ENCODE measurements at places on chromosomes 6 and 20.

DNA sequence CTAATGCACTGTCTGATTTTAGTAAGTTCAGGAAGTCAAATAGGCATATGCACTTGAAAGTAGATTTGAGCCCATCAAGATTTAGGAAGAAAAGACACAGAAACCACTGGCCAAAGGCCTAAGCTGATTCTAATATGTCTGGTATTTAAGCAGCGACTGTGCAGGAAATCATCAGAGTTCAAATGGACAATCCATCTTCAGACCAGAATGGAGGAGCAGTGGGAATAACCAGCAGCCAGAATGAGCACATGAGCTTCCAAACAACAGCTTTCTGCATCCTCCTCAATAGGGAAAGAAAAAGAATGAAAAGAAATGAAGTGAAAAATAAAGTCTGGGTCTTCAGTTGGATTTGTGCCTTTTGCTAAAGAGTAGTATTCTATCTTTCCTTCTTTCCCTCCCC is 50.6 kb downstream of the SOD2 start:
- DNase-seq = no peak

DNA sequence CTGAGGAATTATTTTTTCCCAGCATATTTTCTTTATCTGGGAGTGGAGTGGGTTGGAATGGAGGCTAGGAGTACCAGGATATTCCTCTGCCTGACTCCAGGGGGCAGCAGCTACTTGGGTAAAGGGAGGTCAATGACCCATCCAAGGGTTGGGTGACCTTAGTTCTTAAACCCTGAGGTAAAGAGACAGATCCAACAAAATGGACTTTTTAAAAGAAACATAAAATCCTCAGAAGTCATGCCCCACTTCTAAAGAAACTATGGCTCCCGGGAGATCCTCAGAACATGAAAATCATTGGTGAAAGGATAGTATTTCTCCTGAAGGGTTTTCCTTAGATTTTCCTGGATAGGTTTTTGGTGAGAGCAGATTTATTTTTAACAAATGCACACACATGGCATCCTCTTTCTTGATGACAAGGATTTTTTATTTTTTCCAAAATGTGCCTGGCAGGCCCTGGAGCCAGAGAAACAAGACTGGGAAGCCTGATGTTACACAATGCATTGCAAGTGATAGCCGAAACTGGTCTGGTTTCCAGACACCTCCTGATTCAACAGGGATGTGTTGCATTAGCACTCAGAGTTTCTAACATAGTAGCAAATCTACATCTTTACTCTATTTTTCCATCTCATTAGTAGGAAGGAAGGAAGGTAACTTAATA is 240.9 kb upstream of the BTBD3 start:
- no peak for DNase-seq

- no peak for DNase-seq
These were observed 23.9 kb upstream of the C6orf141 start for GRCh38 chr6:49526598-49526997.

DNA sequence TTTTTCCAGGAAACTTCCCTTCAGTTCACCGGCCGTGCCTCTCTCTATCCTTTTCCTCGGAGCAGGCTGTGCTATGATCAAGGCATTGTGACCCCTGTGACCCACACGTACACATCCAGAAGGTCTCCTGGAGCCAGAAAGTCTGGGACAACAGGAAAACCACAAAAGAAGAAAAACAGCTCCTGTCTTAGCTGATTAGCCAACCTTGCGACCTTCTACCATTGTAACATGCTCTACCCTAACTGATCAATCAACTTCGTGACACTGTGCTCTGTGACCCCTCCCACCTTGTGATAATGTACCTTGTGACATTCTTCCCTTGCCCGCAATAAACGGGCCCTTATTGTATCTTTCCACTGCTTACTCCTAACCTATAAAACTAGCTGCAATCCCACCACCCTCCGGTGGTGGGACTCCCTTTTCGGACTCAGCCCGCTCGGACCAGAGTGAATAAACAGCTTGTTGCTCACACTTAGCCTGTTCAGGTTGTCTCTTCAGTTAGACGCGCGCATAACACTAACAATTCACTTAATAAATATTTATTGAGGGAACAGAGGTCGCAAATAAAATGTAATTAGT is 24.2 kb downstream of the ZNF311 start:
- DNase-seq = no peak

- no peak for DNase-seq
These were observed 32.0 kb downstream of the ATXN1 start for GRCh38 chr6:16729183-16729691.

GRCh38 chr6:108200631-108201030 is 34.8 kb downstream of the NR2E1 start:
- no peak for DNase-seq

GRCh38 chr6:43506171-43506570 is 4.0 kb downstream of the LRRC73 start:
- no peak for DNase-seq

- DNase-seq = no peak
These were observed 858 bp downstream of the FAM83D start for GRCh38 chr20:38926934-38927616.

DNA sequence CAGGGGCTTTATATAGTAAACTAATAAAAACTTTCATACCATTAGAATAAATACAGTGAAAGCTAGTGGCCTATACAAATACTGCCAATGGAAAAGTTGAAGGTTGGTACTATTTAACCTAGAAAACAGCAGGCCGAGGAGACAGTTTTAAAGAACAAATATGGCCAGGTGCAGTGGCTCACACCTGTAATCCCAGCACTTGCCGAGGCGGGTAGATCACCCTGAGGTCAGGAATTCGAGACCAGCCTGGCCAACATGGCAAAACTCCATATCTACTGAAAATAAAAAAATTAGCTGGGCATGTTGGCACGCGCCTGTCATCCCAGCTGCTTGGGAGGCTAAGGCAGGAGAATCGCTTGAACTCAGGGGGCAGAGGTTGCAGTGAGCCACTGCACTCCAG is 24.8 kb downstream of the GLYATL3 start:
- DNase-seq = no peak

- no peak for DNase-seq
These were observed 6.0 kb downstream of the MMP24OS start for GRCh38 chr20:35271904-35272303.

DNA sequence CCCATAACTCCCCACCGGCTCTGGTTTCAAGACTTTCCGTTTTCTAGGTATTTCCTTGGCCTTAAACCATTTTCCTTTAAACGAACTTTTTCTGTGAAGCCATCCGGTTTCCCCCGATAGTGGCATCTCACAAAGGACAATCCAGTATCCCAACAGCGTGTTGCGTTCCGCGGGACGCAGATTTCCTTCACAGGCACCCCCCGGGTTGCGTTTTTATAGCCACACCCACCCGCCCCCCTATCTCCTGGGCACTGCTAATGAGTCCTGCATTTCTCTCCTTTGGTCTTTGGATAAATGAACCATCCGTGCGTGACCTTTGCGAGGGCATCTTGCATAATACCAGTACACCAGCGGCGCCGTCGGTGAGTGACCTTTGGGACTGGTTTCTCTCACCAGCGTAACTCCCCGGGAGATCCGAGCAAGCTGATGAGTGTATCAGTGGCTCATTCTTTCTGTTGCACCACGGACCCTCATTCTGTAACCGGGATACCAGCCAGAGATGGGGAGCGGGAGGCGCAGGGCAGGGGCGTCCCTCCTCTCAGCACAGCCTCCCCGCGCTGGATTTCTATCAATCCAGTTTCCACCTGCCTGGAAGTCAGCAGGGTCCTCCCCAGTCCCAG is 586 bp upstream of the NQO2 start:
- DNase-seq = no peak

DNA sequence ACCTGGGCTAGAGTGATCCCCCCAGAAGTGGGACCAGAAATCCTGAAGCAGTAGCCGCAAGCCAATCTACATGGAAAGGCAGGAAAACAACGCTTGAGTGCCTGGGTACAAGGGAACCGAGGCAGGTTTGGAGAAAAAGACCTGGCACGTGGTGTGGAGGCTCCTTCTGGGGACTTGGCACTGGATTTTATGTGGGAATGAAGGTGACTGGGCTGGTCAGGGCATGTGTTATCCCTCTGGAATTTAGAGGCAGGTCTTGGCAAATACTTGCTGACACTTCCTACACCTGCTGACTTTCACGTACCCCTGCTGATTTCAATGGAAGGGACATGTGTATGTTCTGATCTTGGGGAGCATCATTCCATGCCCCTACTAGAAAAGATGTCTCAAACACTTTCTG is 25.0 kb upstream of the FAM217A start:
- DNase-seq = no peak

DNA sequence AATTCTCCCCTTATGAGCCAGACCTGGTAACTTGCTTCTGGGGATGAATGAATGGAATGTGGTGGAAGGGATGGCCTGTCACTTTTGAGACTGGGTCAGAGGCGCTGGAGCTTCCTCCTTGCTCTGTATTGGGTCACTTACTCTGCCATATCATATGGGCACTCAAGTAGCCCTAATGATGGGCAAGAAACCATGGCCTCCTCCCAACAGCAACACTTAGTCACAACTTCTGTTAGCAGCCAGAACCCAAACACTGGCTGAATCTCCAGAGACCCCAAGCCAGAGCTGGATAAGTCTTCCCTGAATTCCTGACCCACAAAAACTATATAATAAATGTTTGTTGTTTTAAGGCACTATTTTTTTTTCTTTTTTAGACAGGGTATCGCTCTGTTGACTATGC is 5.5 kb downstream of the E2F1 start:
- DNase-seq = no peak

DNA sequence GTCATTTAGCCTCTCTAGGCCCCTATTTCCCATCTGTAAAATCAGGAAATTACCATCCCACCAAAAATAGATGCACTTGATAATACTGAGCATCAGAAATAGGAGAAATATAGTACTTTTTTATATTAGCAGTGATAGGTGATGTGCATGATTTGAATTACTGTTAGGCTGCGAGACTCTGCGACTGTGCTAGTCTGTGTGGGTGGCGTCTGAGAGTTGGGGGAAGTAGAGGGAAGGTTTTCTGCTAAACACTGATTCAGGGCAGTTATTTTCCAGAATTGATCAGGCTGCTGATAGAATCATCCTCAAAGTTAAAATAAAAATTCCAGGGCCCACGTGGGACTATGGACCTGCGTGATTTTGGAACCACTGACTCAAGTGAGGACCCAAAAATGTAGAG is 60.4 kb upstream of the ARMH2 start:
- no peak for DNase-seq

DNA sequence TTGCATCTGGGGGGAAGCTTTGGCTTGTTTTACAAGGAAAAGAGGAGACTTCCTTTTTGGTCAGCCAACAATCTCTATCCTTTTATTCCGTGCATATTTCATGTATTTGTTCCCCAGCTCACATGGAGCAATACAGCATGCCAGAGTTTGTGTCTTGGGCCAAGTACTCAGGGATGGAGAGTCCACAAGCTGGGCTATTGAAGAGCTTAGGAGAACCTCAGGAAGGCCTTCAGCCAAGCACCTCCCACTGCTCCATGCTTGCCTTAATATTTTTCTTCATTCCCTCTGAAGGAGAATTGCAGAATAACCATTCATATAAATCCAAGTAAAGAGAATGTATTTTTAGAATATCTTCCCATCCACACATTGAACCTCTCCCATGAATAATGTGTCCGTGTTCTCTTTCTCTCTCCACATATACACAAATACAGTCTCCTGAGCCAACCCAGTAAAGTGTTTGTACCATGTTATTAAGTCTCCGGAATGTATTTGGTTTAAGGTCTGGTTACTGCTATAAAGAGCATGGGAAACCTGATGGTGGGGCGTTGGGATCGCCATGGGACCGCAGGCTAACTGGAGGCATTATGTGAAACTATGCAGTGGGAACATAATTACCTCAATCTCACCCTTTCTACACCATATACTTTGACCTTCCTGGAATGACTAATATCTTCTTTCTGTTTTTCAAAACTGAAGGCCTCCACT is 3.0 kb downstream of the LAMA4 start:
- DNase-seq = no peak

DNA sequence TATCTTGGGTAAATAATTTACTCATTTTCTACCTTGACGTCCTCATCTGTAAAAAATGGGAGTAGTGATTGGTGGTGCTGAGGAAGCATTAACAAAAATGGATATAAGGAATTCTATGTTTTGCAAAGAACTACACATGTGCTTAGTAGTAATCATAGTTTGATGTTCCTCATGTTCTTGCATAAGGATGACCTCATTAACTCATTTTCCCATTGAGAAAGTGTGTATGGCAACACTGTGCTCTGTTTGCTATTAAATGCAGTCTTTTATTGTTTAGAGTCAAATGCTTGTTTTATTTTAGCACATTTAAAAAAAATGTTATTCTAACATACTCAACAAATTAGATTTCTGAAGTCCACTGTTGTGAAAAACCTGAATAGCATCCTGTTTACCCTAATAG is 211.2 kb upstream of the RSPO3 start:
- DNase-seq = no peak

- DNase-seq = no peak
These were observed 236.6 kb upstream of the CHD6 start for GRCh38 chr20:41854765-41855164.

GRCh38 chr6:18543051-18543450 is 155.9 kb downstream of the RNF144B start:
- no peak for DNase-seq

DNA sequence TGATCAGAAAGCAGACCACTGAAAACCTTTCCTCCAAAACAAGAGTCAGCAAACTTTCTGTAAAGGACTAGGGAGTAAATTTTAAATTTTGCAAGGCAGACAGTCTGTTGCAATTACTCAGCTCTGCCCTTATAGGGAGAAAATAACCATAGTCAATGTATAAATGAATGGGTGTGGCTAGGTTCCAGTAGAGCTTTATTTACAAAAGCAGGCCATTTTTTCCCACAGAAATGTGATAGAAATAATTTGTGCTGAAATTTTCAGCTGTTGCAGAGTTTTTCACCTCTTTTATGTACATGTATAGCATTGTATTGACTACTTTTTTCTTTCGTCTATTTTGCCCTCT is 7.7 kb downstream of the AMD1 start:
- no peak for DNase-seq

Data from stimulated activated CD8-positive, alpha-beta memory T cell treated with anti-CD3 and anti-CD28 coated beads, Interleukin-7, amount 100 ng/mL, for 1 hour (primary cell).